RWPE2 (cell line): ENCODE measurements at places on chromosomes 11 and 22.

GRCh38 chr11:109940816-109941215, 152.4 kb upstream of the ZC3H12C start:
- no peak overlapping the region for H3K27ac ChIP-seq
- no peaks in the 10 kb centered on the region for H3K27me3 ChIP-seq
- H3K4me3 ChIP-seq: no peak overlapping the region
- H3K36me3 ChIP-seq: no peaks in the 10 kb centered on the region
- H3K4me1 ChIP-seq: no peaks in the 10 kb centered on the region

GRCh38 chr11:83976086-83976485, 689.9 kb upstream of the CCDC90B start:
- no peak overlapping the region for H3K27ac ChIP-seq
- H3K27me3 ChIP-seq: no peaks in the 10 kb centered on the region
- H3K4me1 ChIP-seq: no peaks in the 10 kb centered on the region
- no peaks in the 10 kb centered on the region for H3K36me3 ChIP-seq
- no peak for DNase-seq
- no peak overlapping the region for H3K4me3 ChIP-seq

- no peaks in the 10 kb centered on the region for H3K27me3 ChIP-seq
- H3K36me3 ChIP-seq: no peaks in the 10 kb centered on the region
- H3K4me1 ChIP-seq: peaks cover 38% of the 10 kb centered on the region
Measured at GRCh38 chr11:78797559-78797958, 222.9 kb upstream of the NARS2 start.

GRCh38 chr11:70531281-70532065, 133.1 kb downstream of the CTTN start:
- H3K27ac ChIP-seq: no peak overlapping the region
- no peaks in the 10 kb centered on the region for H3K36me3 ChIP-seq
- no peak overlapping the region for H3K4me3 ChIP-seq
- no peaks in the 10 kb centered on the region for H3K4me1 ChIP-seq

- H3K27ac ChIP-seq: peak overlapping the region; percentile 96
- no peak for DNase-seq
- H3K36me3 ChIP-seq: peaks cover 86% of the 10 kb centered on the region
- H3K27me3 ChIP-seq: no peaks in the 10 kb centered on the region
- H3K4me3 ChIP-seq: no peak overlapping the region
Measured at GRCh38 chr22:36375071-36375980, 12.4 kb downstream of the MYH9 start.

GRCh38 chr11:112440518-112440917, 179.9 kb upstream of the PLET1 start:
- no peaks in the 10 kb centered on the region for H3K4me1 ChIP-seq
- DNase-seq: no peak
- peaks cover 5% of the 10 kb centered on the region for H3K27me3 ChIP-seq

DNA sequence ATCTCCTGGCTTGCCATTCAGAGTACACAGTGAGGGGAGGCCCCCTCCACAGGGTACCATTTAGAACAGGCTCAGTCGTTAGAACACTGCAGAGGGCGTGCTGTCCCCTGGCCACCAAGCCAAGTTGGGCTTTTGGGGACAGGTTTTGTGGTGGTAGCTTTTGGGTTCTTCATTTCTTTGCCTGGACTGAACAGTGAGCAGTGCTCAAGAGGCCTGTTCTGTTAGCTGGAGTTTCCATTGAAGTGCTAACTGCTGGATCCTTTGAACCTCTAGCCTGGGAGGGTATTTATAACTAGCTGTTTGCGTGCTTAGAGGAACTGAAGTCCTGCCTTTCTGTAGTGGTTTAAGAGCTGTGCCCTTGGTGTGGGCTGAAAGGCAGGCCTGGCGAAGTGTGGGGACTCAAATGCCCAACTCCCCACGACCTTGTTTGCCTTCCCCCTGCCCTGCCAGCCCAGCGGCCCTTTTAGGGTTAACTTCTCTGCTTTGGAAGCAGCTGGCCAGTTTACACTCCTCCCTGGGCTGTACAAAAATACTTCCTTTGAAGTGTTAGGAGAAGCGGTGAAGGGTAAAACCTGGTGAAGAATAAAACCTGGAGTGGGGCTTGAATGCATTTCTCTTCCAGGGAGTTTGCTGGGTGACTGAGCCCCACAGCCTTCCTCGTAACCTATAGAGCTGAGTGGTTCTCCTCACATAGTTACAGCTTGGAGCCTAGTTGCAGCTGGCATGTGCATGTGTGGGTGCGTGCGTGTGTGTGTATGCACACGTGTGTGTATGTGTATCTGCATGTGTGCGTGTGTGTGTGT, 34.6 kb downstream of the ZNRF3 start:
- no peak overlapping the region for H3K27ac ChIP-seq
- no peak for DNase-seq
- H3K4me3 ChIP-seq: no peak overlapping the region
- no peaks in the 10 kb centered on the region for H3K36me3 ChIP-seq
- H3K27me3 ChIP-seq: no peaks in the 10 kb centered on the region

DNA sequence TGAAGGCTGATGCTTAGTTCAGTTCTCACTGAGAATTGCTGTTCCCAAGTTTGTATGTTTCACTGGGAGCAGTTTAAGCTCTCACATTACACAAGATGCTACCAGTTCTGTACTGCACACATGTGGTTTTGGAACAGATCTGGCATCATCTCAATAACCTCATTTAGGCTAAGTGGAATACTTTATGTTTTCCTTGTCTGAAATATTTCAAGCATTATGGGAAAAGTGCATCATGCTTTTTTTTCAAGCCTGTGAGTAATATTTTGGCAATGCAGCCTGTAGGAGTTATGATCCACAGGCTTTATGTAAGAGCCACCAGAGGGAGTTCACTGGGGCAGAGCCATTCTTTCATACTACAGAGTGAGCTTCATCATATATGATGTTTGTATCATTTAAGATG, 141.5 kb downstream of the OR4C45 start:
- H3K4me3 ChIP-seq: no peak overlapping the region
- H3K4me1 ChIP-seq: no peaks in the 10 kb centered on the region
- H3K36me3 ChIP-seq: no peaks in the 10 kb centered on the region
- no peak overlapping the region for H3K27ac ChIP-seq

DNA sequence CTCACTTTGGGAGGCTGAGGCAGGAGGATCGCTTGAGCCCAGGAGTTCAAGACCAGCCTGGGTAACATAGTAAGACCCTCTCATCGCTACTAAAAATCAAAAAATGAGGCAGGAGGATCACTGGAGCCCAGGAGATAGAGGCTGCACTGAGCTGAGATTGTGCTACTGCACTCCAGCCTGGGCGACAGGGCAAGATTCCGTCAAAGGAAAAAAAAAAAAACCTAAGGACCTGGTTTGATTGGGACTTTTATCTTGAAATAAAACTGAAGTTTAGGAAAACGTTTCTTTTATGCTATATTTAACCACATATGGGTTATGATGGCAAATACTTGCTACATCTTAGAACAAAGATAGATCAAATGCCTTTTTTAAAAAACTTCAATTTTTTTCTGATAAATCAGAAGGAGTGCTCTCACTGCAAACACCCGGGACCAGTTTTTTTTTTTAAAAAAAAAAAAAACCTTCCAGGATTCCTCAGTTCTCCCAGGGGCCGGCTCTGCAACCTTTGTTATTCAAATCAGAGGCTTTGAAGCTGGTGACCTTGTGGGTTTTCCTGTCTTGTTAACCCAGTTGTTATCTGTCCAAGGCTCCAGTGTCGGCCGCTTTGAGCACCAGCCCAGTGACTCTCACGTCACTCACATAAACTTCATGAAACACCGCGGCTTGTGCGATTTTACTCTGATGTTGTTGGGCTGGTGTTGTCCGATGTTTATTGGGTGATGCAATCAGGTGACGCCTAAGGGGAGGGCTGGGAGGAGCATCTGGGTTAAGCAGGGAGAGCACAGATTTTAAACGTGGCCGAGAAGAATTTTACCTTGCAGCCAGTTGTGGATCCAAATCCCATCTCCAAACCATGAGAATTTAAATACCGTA, 24.7 kb upstream of the SLC22A12 start:
- H3K4me3 ChIP-seq: no peak overlapping the region
- H3K27ac ChIP-seq: no peak overlapping the region
- no peaks in the 10 kb centered on the region for H3K27me3 ChIP-seq
- peak; percentile 75 for DNase-seq

GRCh38 chr11:10844796-10845195, 13.1 kb downstream of the ZBED5 start:
- H3K4me1 ChIP-seq: peaks cover 4% of the 10 kb centered on the region
- no peaks in the 10 kb centered on the region for H3K27me3 ChIP-seq
- no peak overlapping the region for H3K27ac ChIP-seq
- DNase-seq: no peak
- H3K36me3 ChIP-seq: no peaks in the 10 kb centered on the region

DNA sequence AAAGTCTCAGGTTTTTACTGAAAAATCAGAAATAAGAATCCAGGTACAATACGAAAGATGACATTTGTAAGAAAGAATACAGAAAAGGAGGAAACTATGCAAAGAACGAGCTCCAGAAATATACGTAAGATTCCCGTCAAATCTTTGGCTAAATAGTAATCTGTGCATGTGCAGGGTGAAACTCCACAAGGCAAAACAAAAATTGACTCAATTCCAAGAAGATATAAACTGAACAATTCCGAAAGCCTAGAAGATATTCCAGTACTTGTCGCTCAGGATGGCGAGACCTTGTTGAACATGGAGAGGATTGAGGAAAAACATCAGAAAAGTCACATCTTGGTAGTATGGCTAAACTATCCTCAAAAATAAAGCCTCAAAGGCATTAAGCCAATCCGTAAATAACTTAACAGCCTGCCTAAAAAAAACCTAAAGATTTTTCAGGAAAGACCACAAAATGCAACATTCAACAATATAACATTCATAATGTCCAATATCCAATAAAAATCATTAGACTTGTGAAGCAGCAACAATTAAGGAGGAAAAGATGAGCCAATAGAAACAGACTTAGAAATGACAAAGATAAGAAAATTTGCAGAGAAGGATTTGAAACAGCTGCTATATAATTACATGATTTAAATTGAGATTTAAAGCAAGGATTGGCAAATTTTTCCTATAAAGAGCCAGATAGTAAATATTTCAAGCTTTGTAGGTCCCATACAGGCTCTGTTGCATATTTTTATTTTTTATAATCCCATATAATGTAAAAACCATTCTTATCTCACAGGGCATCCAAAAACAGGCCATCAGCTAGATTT, 166.4 kb upstream of the UBASH3B start:
- no peak overlapping the region for H3K4me3 ChIP-seq
- H3K4me1 ChIP-seq: peaks cover 14% of the 10 kb centered on the region
- H3K27me3 ChIP-seq: no peaks in the 10 kb centered on the region
- no peak overlapping the region for H3K27ac ChIP-seq

DNA sequence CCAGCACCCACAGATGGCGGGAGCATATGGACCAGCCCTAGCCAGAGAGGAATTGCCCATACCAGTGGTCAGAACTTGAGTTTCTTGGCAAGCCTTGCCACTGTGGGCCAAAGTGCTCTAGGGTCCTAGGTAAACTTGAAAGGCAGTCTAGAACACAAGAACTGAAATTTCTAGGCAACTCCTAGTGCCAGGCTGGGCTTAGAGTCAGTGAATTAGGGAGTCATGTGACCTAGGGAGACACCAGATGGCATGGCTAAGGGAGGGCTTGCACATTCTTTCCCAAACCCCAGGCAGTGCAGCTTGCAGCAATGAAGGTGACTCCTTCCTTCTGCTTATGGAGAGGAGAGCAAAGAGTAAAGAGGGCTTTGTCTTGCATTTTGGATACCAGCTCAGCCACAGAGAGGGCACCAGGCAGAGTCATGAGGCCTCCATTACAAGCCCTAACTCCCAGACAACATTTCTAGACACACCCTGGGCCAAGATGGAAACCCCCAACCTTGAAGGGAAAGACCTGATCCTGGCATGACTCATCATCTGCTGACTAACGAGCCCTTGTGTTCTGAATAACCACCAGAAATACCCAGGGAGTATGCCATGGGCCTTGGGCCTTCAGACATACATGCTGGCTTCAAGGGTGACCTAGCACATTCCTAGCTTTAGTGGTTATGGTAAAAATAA, 19.2 kb upstream of the OR56A3 start:
- no peaks in the 10 kb centered on the region for H3K27me3 ChIP-seq
- H3K4me3 ChIP-seq: no peak overlapping the region
- DNase-seq: no peak
- H3K27ac ChIP-seq: no peak overlapping the region

DNA sequence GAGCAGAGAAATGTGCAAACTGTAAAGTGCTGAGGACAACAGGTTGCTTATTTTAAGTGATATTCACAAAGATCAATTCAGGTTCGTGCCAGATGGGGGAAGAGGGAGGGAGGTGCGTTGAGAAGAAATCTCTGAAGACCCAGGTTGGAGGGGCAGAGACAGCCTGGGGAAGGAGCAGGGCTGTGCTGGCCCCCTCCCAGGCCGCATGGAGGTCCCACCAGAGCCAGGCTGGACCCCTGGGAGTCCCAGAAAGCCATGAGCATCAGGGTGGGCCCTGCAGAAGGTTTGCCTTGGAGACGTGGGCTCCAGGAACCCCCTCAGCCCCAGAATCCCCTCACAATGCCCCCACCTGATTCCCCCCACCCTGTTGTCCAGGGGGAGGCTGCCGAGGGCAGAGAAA, 47.4 kb downstream of the IGLL1 start:
- H3K27ac ChIP-seq: no peak overlapping the region
- H3K27me3 ChIP-seq: no peaks in the 10 kb centered on the region
- DNase-seq: no peak
- H3K4me1 ChIP-seq: no peaks in the 10 kb centered on the region

GRCh38 chr11:123579482-123579812, 75.0 kb downstream of the SCN3B start:
- H3K4me1 ChIP-seq: no peaks in the 10 kb centered on the region
- H3K27ac ChIP-seq: no peak overlapping the region
- no peak overlapping the region for H3K4me3 ChIP-seq
- DNase-seq: no peak
- no peaks in the 10 kb centered on the region for H3K27me3 ChIP-seq
- no peaks in the 10 kb centered on the region for H3K36me3 ChIP-seq

GRCh38 chr11:63779039-63779438, 10.5 kb upstream of the ZFTA start:
- no peaks in the 10 kb centered on the region for H3K4me1 ChIP-seq
- no peaks in the 10 kb centered on the region for H3K36me3 ChIP-seq
- no peak overlapping the region for H3K4me3 ChIP-seq
- H3K27ac ChIP-seq: no peak overlapping the region
- DNase-seq: no peak

GRCh38 chr11:61602775-61603569, 22.1 kb upstream of the SYT7 start:
- DNase-seq: peak; percentile 98
- H3K27me3 ChIP-seq: no peaks in the 10 kb centered on the region
- peaks cover 19% of the 10 kb centered on the region for H3K4me1 ChIP-seq
- peak overlapping the region; percentile 61 for H3K27ac ChIP-seq

- peaks cover 23% of the 10 kb centered on the region for H3K4me1 ChIP-seq
- no peak overlapping the region for H3K4me3 ChIP-seq
Measured at GRCh38 chr11:99422581-99423427, 402.1 kb downstream of the CNTN5 start.

DNA sequence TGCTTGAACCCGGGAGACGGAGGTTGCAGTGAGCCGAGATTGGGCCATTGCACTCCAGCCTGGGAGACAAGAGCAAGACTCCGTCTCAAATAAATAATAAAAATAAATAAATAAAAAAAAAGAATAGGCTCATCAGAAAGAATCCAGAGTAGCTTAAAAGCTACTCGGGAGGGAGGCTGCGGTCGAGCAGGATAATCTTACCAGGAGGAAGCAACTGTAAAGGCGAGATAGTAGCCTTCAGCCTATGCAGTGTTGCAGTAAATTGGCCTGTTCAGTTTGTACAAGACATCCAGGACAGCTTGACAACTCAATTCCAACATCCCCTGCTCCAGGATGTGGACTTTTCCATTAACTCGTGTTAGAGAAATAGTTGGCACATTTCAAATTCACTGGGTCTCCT, 1164.7 kb downstream of the LRRC4C start:
- DNase-seq: no peak
- H3K27ac ChIP-seq: no peak overlapping the region
- H3K4me3 ChIP-seq: no peak overlapping the region

GRCh38 chr11:17641792-17642350, 77.5 kb upstream of the MYOD1 start:
- no peaks in the 10 kb centered on the region for H3K36me3 ChIP-seq
- no peak overlapping the region for H3K4me3 ChIP-seq
- H3K27me3 ChIP-seq: no peaks in the 10 kb centered on the region
- H3K4me1 ChIP-seq: no peaks in the 10 kb centered on the region
